ENCODE measurements at places on chromosomes 3 and 15.

- DNase-seq: no peak
Measured at GRCh38 chr3:177357352-177358090, 160.2 kb upstream of the TBL1XR1 start.

DNA sequence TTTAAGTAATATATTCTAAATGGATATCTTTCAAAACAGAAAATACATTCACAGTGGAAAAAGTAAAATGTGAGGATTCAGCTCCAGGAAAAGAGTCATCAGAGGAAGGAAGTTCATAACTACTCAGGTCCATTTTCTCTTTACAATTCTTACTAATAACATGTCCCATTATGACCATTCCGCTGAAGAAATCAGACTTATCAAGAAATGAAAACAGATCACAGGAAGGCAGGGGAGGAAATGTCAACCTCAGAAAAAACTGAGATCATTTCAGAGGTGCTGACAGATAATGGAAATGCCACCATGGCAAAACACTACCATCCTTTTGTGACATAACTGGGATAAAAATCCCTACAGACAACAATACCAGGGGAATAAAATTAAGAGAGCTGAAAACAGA, 139.5 kb downstream of the MAGI1 start:
- no peak for DNase-seq

DNA sequence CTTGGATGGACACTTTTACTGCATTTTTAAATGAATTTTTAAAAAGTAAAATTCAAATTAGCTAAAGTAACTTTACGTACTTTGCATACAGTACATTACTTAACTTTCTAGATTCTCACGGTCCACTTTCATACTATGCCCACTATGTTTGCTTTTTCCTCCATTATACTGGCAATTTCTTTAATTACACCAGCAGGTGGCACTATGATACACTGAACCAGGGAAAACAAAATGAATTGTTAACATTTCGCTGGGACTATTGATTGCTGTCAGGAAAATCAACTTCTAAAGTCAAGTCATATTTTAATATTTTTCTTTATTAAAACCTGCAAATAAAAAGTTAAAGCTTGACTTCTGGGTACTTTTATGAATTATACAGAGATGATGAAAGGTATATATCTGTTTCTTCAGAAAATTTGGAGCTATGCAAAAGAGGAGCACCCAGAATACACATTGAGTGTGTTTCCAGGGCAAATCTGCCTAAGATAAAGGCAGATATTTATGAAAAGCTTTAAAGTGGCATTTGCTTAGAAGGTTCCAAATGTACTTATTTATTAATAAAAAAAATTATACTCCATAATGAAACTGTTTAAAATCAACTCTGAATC, 21.8 kb upstream of the POU1F1 start:
- DNase-seq: no peak

DNA sequence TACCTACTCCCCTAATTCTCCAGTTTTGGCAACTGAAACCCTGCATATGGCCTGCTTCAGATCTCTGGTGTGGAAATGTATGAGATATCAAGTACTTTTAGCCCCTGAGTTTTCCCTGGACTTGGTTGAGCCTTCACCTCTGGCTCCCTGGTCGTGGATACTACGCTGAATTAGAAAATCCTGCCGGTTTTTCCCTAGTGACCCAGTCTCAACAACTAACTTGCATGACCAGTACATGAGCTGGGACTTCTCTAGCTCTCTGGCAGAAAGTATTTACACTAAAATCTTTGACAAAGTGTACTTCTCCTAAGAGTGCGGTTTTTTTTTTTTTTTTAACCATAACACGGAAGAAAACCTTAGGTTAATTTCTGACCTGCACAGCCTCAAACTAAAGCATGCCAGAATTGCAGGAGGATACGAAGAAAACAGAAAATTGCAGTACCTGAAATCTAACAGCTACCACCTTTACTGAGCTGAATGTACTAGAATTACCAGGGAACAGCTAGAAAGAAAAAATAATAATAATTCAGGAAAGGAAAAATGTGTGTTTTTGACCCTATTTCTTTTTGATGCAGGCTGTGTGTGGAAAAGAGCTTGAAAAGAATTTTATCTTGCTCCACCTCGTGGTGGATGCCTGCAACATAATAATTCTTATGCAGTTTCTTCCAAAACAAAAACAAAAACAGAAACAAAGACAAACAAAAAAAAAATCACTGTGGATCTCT, 165.6 kb downstream of the GMNC start:
- DNase-seq: no peak

- DNase-seq: no peak
Measured at GRCh38 chr3:137789236-137789635, 25.1 kb downstream of the SOX14 start.

GRCh38 chr15:57667171-57667849, 39.2 kb upstream of the POLR2M start:
- no peak for DNase-seq

- no peak for DNase-seq
Measured at GRCh38 chr3:36303286-36303685, 77.0 kb upstream of the STAC start.

DNA sequence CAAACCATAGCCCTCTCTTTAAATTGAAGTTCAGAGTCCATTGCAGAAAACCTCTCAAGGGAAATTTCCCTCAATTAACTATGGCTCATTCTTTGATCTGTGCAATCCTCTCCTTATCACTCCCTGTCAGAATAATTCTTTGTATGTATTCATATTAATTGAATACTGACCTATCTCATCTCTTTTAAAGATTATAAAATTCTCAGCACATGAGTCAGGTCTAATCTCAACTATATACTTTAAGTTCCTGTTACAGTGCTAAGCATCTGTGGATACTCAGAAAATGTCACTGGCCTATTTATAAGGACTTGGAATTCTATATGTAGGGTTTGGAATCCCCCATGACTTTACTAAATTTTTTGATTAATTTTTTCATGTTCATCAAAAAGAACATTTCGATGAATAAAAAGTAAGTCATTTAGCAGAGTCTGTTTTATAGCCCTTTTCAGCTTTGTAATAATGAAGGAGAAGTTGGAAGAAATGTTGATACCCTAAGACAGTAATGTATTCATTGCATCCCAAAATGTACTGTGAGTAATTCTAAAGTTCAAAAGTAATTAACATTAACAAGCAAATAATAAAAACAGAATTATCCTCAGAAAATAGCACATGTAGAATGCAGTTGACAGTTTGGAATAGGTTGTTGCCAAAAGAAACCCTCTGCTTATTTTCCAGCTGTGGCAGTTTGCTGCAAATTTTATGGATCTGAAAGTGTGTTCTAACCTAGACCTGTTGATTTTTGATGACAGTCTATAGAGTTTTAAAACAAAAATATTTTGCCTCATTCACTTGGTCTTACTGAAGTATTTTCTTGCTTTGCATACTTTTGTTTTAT, 503.4 kb upstream of the CBLB start:
- no peak for DNase-seq

GRCh38 chr3:139120086-139121056, 75.7 kb upstream of the PRR23C start:
- no peak for DNase-seq

DNA sequence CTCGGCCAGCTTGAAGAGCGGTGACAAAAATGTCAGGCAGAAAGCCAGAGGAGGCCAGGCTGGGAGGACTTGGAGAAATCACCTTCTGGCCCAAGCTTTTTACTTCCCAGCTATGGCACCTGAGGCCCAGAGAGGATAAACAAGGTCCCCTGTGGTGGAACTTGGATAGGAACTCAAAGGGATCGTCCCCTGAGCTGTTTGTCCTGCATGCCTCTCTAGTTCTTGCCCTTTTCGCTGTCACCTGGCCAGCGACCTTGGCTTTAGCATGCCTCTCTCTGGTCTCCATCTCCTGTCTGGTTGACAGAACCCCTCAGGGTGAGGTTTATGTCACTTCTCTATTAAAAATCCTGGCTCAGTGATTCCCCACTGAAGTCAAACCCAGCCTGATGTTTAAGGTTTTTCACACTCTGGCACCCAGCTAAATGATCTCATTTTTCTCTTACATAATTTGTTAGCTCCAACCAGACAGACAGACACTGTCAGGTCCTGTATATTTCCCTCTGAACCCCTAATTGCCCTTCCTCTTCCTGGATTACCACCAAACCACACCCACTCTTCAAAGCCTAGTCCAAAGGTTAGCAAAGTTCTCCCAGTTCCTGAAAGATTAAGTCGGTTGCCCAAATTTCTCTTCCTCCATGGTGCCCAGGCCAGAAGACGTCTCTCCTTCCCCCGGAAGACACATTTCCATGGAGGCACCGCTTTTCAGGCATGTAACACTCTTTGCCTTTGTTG, 169.1 kb downstream of the FAM43A start:
- DNase-seq: no peak

DNA sequence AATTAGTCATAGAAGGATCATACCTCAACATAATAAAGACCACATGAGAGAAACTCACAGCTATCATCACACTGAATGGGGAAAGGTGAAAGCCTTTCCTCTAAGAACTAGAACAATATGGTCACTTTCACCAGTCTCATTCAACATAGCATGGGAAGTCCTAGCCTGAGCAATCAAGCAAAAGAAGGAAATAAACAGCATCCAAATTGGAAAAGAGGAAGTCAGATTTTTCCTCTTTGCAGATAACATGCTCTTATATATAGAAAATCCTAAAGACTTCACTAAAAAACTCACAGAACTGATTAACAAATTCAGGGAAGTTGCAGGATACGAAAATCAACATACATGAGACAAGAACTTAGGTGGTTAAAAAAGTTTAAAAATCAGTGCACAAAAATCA, 24.7 kb downstream of the MAP3K13 start:
- no peak for DNase-seq

- DNase-seq: no peak
Measured at GRCh38 chr3:126533506-126533905, 9.6 kb downstream of the CHST13 start.

DNA sequence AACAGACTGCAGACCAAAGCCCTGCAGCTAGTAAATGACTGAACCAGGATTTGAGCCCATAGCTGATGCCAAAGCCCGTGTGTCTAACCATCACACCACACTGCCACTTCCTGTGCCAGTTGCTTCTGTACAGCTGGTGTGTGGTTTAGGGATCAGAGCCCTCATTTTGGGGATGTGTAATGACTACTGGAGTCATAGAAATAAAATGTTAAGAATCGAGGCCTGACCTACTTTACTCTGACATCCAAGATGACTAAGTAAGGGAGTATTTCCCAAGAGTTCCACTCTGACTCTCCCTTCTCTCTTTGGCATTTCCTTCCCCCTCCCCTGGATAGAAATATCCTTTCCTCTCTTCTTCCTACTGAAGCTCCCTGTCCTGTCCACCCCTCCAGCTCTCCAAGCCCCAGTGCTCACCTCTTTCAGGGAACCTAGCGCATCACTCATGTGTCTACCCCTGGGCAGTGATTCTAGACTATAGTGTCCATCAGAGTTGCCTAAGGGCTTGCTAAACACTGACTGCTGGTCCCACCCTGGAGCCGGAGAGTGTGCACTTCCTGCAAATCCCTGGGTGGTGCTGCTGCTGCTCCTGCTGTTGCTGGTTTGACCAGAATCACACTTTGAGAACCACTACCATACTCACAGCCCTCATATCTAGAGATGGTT, 53.8 kb downstream of the MGLL start:
- no peak for DNase-seq

- DNase-seq: no peak
Measured at GRCh38 chr3:106510206-106510605, 641.4 kb upstream of the CBLB start.

- no peak for DNase-seq
Measured at GRCh38 chr15:74869726-74870407, 3.3 kb downstream of the SCAMP2 start.

- no peak for DNase-seq
Measured at GRCh38 chr3:149247008-149247710, 25.5 kb upstream of the CP start.

- DNase-seq: no peak
Measured at GRCh38 chr15:71115567-71116351, 488 bp downstream of the THSD4 start.

DNA sequence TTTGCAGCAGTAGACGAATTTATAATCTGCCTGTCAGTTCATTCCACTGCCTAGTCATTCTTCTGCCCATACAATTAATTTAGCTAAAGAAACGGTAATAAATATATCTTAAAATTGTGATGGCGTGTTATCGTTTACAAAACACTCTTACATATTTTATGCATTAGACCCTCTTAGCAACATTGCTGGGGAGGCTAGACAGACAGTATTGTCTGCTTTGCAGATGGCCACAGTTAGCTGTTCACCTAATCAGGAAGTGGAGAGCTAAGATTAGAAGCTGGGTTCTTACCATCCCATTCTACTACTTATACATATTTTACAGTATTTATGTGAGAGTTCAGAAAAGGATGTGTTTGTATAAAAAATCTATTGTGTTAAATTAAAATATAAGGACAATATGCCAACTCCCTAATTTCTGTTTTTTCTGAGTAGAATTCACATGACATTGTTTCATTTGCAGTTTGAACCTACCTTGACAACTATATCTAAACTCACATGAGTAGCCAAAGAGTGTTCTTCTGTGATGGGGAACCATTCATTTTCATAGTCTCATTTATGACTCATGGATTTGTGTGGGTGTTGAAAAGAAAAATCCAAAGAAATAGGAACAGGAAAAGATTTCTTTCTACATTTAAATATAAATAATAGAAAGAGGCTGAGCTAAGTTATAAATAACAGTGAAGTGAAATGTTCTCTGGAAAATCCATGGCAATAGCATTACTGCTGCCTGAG, 41.7 kb upstream of the C3orf80 start:
- DNase-seq: no peak
